H9 (cell line): ENCODE measurements at places on chromosomes 6 and 20. TPM values are rescaled to one million over a fixed set of nuclear protein-coding genes. Genes with fewer than 3 reads are reported as not detected.
A peak's percentile ranks its signal among the peaks of the same experiment; 100 is the strongest.

- H3K4me3 ChIP-seq: no peak overlapping the region
- DNase-seq: no peak
- no peaks in the 10 kb centered on the region for H3K27me3 ChIP-seq
- H3K4me1 ChIP-seq: no peaks in the 10 kb centered on the region
These were observed 155.2 kb upstream of the PTPN1 start for GRCh38 chr20:50354721-50355589.

DNA sequence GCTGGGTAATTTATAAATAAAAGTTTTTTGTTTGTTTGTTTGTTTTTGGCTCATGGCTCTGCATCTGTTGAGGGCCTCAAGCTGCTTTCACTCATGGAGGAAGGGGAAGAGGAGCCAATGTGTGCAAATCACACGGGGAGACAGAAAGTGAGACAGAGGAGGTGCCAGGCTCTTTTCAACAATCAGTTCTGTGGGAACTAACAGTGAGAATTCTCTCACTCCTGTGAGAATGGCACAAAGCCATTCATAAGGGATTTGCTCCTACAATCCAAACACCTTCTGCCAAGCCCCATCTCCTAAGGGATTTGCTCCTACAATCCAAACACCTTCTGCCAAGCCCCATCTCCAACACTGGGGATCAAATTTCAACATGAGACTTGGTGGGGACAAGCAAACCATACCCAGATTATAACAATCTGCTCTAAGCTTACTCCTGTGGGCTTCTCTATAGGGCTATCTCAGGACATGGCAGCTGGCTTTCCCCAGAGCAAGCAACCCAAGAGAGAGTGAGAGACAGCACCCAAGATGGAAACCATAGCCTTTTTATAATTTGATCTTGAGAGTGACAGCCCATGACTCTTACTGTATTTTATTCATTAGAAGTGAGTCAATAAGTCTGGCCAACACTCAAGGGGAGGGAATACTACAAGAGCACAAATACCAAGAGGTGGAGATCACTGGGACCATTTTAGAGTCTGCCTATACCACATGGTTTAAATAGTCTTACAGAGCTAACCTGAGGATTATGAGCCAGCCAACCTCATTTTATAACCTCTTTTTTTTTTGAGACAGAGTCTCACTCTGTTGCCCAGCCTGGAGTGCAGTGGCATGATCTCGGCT, 22.8 kb upstream of the LRRC1 start:
- no peaks in the 10 kb centered on the region for H3K27me3 ChIP-seq
- no peak overlapping the region for H3K4me3 ChIP-seq
- H3K27ac ChIP-seq: no peak overlapping the region

- no peak overlapping the region for H3K4me3 ChIP-seq
- peaks cover 8% of the 10 kb centered on the region for H3K36me3 ChIP-seq
- H3K27me3 ChIP-seq: no peaks in the 10 kb centered on the region
- no peak for DNase-seq
- H3K27ac ChIP-seq: no peak overlapping the region
These were observed 311.6 kb upstream of the ECI2 start for GRCh38 chr6:4446982-4447381.

- H3K36me3 ChIP-seq: no peaks in the 10 kb centered on the region; the same call in 2 of the 3 replicates
- H3K27me3 ChIP-seq: no peaks in the 10 kb centered on the region
- no peak for DNase-seq
- no peak overlapping the region for H3K27ac ChIP-seq
- H3K4me1 ChIP-seq: no peaks in the 10 kb centered on the region; the same call in 1 of the 2 replicates
- H3K4me3 ChIP-seq: no peak overlapping the region
These were observed 90.9 kb downstream of the FOXO3 start for GRCh38 chr6:108651340-108652227.

DNA sequence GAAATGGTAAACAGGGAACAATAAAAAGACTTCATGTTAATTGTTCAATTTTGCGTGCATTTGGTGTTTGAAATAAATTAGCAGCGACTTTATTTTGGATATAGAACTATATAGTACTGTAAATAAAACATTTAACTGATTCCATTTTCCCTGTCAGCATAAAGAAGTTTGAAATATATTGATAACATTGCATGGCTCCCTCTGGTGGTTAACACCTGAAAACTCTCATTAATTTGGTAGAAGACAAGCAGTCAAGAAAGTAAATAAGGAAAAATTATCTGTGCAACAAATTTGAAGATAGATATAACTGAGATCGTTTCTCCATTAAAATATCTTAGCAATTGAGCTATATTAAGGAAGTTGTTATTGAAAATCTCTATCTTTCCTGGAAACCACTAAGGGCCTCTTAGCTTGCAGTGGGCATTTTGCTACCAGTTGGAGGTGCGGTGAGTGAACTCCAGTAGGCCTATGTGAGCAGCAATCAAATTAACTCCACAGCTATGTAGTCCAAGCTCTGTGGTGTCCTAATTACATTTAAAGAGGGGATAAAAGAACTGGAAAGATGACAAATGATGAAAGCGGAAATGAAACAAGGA, 435.7 kb upstream of the FKBP1C start:
- H3K27ac ChIP-seq: no peak overlapping the region
- no peaks in the 10 kb centered on the region for H3K36me3 ChIP-seq
- H3K4me3 ChIP-seq: no peak overlapping the region
- H3K4me1 ChIP-seq: no peaks in the 10 kb centered on the region
- no peaks in the 10 kb centered on the region for H3K27me3 ChIP-seq

- DNase-seq: no peak
- no peak overlapping the region for H3K27ac ChIP-seq
- H3K27me3 ChIP-seq: no peaks in the 10 kb centered on the region
- no peaks in the 10 kb centered on the region for H3K4me1 ChIP-seq
These were observed 546 bp downstream of the CRNKL1 start for GRCh38 chr20:20051767-20052073.

DNA sequence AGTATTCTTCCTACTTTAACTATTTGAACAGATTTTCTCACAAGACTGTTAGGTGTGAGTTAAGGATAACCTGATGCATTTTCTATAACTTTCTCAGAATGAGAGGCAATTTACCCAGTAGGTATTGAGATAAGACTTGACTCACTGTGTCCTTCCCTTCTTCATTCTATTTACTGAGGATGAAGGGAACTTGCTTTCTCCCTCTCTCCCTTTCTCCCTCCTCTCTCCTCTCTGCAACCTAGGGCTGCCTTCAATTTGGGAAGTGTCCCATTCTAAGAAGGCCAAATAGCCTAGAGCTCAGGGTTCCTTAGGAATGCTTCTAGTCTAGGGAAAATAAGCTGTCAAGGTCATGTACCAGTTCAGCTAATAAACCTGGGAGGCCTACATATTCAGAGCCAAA, 3.2 kb downstream of the ECHDC1 start:
- H3K27ac ChIP-seq: no peak overlapping the region
- no peaks in the 10 kb centered on the region for H3K27me3 ChIP-seq
- no peak overlapping the region for H3K4me3 ChIP-seq
- peaks cover 11% of the 10 kb centered on the region; the same call in 1 of the 2 replicates for H3K4me1 ChIP-seq

DNA sequence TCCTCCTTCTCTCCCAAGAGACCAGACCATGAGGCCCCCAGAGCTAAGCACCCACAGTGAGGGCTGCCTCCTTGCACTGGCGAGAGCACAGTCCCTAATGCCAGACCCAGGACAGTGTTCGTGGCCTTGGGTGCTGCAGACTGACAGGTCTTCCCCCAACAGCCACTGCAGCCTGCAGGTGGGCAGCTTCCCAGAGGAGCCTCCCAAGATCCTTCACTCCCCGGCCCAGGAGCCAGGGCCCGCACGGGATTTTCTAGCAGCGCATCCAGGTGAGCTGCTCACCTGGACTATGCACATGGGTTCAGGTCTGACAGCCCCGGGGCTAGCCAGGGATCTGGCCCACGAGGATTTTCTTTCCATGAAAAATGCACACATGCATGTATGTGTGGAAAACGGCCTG, 41.7 kb downstream of the SUMO4 start:
- no peaks in the 10 kb centered on the region for H3K36me3 ChIP-seq
- no peak overlapping the region for H3K4me3 ChIP-seq
- DNase-seq: no peak
- H3K4me1 ChIP-seq: no peaks in the 10 kb centered on the region
- no peak overlapping the region for H3K27ac ChIP-seq

DNA sequence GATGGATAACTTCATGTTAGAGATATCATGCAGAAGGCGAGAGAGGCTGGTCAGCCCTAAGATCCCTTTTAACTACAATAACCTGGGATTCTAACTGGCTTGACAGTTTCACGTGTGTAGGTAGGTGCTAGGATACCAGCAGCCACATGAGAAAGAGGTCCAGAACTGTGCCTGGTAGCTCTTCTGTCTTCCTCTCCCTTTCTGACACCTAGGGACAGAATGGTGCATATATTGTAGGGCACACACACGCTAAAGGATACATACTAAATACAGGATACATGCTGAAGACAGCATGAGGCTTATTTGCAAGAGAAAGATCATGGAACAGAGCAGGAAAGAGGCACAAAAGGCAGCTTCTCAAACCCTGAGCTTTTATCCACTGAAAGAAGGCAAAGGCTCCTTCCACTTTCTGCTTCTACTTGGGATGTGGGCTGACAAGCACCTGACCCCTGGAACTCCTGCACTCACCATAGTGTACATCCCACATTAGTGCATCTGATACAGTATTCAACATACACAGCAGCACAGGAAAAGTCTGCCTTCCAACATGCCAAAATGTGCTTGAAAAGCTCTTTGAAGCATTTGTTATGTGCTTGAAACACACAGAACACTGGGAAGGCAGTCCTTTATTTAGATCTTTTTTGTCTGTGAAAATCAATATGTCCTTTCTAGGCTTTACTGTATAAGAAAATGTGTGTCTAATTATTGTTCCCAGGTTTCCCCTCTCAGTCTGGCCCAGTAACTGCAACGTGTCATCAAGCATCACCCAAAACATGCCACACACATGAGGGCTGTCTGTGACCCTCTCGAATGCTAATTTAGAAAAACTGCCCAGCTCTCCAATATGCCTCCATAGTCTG, 3.2 kb downstream of the SLC22A23 start:
- H3K36me3 ChIP-seq: peaks cover 14% of the 10 kb centered on the region
- no peaks in the 10 kb centered on the region; the same call in 1 of the 2 replicates for H3K27me3 ChIP-seq
- DNase-seq: no peak
- H3K4me3 ChIP-seq: no peak overlapping the region
- H3K27ac ChIP-seq: no peak overlapping the region

GRCh38 chr6:133906050-133906449, 17.1 kb downstream of the TCF21 start:
- DNase-seq: no peak
- H3K27ac ChIP-seq: no peak overlapping the region
- H3K36me3 ChIP-seq: peaks cover 3% of the 10 kb centered on the region; the same call in 1 of the 3 replicates
- no peaks in the 10 kb centered on the region for H3K27me3 ChIP-seq
- H3K4me1 ChIP-seq: no peaks in the 10 kb centered on the region
- no peak overlapping the region for H3K4me3 ChIP-seq

- no peak overlapping the region for H3K4me3 ChIP-seq
- no peaks in the 10 kb centered on the region for H3K4me1 ChIP-seq
- no peak overlapping the region for H3K27ac ChIP-seq
- H3K36me3 ChIP-seq: no peaks in the 10 kb centered on the region
- DNase-seq: no peak
These were observed 170.3 kb upstream of the TAB2 start for GRCh38 chr6:149147195-149147594.

- no peak overlapping the region for H3K4me3 ChIP-seq
- H3K27me3 ChIP-seq: no peaks in the 10 kb centered on the region
- H3K36me3 ChIP-seq: no peaks in the 10 kb centered on the region
- no peak for DNase-seq
- H3K27ac ChIP-seq: no peak overlapping the region
These were observed 230.7 kb downstream of the LAMA2 start for GRCh38 chr6:129113637-129114036.

GRCh38 chr6:169277619-169278018, 24.0 kb upstream of the THBS2 start:
- no peaks in the 10 kb centered on the region; the same call in 1 of the 2 replicates for H3K4me1 ChIP-seq
- H3K36me3 ChIP-seq: no peaks in the 10 kb centered on the region
- no peak overlapping the region for H3K27ac ChIP-seq
- no peaks in the 10 kb centered on the region for H3K27me3 ChIP-seq

DNA sequence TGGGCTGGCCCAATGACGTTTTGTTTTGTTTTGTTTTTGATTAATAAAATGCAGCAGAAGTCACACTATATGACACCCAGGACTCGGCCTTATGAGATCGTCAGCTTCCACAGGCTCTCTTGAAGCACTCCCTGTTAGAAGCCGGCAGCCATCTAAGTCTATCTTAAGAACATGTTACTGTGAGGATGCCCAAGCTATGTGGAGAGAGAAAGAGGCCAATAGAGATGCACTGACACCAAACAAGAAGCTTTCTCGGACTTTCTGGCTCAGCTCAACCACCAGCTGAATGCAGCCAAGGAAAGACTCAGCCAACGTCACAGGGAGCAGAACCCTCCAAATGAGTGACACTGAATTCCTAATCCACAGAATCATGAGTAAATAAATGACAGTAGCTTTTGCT, 14.0 kb downstream of the SGK1 start:
- no peaks in the 10 kb centered on the region for H3K36me3 ChIP-seq
- no peak for DNase-seq
- no peak overlapping the region for H3K27ac ChIP-seq

DNA sequence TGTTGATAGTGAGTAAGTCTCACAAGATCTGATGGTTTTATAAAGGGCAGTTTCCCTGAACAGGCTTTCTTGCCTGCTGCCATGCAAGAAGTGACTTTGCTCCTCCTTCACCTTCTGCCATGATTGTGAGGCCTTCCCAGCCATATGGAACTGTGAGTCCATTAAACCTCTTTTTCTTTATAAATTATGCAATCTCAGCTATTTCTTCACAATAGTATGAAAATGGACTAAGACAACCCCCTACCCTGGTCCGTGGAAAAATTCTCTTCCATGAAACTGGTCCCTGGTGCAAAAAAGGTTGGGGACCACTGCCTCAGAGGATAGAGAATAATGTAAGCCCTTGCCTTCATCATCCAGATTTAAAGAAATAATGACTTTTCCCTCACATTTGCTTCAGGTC, 861.3 kb downstream of the QKI start:
- H3K36me3 ChIP-seq: peaks cover 9% of the 10 kb centered on the region; the same call in 2 of the 3 replicates
- no peaks in the 10 kb centered on the region for H3K27me3 ChIP-seq
- no peaks in the 10 kb centered on the region for H3K4me1 ChIP-seq
- H3K27ac ChIP-seq: no peak overlapping the region
- no peak for DNase-seq

GRCh38 chr6:3403238-3404173, 53.3 kb downstream of the SLC22A23 start:
- DNase-seq: peak; percentile 43
- H3K36me3 ChIP-seq: peaks cover 24% of the 10 kb centered on the region; the same call in 2 of the 3 replicates
- H3K4me3 ChIP-seq: peak overlapping the region; percentile 28; the same call in 1 of the 3 replicates
- H3K4me1 ChIP-seq: peaks cover 7% of the 10 kb centered on the region; the same call in 1 of the 2 replicates
- H3K27ac ChIP-seq: no peak overlapping the region

Gene ARFRP1
- total RNA-seq: 39.5 and 42.7 TPM in 2 replicates

Gene MAP7
- total RNA-seq: 50.2 and 51.1 TPM in 2 replicates

Gene TRDN
- total RNA-seq: 10.4 and 10.6 TPM in 2 replicates

Gene HLA-DPA1
- total RNA-seq: 2.6 and 4.0 TPM in 2 replicates

Gene ADNP
- 143 and 144 TPM in 2 replicates for total RNA-seq

Gene UQCC2
- 134 and 140 TPM in 2 replicates for total RNA-seq
